Central memory CD4-positive, alpha-beta T cell (primary cell): ENCODE measurements at places on chromosomes 16 and 17.

GRCh38 chr17:81258292-81258691 lies 19.2 kb downstream of the NDUFAF8 start:
- no peak for DNase-seq

- DNase-seq: no peak
These were observed 20.5 kb upstream of the PABPN1L start for GRCh38 chr16:88886845-88887521.

GRCh38 chr17:80644536-80644935 lies 99.9 kb downstream of the RPTOR start:
- no peak for DNase-seq

DNA sequence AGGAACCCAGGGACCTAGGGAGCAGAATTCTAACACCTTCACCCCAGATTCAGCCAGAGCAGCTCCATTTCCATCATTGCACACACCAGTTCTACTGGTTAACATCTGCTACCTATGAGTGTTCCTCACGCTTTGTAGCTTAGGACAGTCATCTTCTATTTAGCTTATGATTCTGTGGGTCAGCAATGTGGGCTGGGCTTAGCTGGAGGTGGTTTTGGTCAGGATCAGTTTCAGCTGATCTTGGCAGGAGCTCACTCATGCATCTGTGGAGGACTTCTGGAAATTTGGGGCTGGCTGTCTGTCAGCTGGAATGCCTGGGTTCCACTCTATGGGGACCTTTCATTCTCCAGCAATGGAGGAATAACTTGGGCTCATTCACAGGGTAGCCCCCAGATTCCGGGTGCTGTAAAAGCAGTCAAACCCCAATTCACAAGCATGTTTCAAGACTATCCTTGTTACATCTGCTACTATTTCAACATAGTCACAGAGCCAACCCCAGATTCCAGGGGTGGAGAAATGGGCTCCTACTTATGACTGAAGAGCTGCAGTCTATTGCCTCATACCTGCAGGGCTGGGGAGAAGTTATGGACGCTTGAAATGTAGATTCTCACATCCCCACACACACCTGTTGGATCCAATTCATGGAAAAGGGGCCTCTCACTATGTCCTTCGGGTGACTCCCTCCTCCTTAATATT lies 3.4 kb upstream of the HP start:
- DNase-seq: no peak

DNA sequence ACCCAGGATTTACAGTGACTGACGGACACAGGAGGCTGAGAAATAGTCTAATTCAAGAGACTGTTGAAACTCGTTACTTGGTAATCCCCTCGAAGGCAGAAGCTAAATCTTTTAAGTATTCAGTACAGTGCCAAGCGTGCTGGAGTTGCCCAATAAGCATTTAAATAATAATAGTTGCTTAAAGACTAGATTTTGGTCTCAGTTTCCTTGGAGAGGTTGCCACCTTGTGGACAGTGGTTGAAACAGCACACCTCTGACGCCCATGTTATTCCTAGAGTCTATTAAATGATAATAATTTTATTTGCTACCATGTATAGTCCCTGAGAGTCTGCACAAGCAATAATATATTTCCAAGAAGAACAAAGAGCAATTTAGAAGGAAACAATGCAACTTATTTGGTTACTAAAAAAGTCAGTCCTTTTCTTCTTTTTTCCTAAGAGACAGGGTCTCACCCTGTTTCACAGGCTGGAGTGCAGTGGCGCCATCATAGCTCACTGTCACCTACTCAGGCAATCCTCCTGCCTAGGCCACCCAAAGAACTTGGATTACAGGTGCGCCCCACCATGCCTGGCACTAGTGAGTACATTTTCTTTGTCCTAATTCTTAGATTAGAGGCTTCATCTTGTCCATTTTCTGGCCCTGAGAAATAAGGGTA lies 138.0 kb upstream of the NUDT7 start:
- peak; percentile 18 for DNase-seq

DNA sequence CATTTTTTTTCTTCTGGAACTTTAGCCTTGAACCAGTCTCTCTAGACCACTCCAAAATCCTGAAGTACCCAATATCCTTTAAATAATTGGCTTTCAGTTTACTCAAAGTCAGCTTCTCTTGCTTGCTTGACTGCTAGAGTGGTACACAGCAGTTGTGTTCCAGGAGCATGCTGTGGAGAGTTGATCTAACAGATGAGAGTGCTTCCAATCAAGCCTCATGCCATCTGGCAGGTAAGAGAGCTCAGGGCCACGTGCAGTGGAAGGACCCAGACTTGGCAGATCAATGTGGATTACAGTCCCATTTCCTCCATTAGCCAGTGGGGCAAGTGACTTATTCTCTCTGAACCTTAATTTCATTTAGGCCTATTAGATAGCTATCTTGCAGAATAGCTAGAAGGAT lies 15.7 kb downstream of the CNEP1R1 start:
- no peak for DNase-seq

DNA sequence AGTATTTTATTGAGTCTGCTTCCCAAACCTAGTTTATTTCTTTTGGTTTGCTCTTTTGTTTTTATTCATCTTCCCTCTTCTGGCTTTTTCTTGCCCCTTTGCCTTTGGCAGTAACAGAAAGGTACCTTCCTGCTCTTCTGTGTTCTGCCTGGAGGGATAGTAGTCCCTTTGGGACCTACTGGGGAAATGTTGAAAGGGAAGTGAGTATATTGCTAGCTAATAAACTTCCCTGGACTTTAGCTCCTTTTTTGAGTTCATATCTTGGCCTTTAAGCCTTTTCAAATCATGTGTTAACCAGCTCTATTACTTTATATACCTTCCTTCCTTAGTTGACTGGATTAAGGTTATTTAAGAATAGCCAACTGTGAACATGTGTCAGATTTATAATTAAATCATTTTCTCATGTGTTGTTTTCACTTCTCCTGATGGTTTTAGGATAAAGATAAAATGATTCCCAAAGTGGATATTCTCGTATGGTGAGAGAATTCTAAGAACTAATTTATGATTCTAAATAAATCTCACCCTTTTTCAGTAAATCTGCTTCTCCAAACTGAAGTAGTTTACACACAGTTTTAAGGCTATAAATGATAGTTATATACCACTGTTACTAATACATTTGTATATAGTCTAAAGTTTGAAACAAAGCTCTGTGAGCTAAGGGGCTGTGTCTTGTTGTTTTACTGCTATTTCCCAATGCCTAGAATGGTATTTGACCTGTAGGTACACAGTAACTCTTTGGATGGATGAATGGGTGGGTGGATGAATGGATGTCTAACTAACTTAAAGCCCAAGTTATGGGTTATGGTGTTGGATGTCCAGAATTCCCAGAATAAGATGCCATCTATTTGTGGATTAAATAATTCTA lies 45.7 kb downstream of the OMG start:
- DNase-seq: no peak

DNA sequence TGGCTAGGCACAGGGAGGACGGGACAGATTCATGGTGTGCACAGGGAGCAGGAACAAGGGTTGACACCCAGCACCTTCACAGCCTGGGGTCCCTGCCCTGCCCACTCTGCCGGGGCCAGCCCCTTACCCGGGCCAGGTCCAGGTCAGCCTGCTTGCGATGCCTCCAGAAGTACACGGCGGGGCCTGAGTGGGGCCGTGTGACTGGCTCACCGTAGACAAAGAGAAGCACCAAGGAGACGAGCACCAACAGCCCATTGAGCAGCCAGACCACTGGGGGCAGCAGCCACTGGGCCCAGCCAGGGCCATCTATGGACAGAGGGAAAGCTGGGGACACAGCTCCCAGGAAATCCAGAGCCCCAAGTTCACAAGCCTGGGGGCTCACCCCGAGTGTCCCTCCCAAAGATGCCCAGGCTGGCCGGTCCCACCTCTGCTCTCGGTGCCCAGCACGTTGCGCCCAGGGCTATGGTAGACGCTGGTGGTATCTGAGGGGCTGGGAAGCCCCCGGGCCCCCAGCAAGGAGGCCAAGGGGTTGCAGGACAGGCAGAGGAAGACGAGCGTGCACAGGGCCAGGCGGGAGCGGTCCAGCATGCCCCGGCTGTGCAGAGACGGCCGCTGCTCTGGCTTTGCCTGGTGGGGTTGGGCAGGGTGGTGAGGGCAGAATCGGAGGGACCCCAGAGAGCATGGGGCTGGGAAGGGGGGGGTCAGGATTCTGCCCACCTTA lies 19.8 kb downstream of the SREBF1 start:
- no peak for DNase-seq

DNA sequence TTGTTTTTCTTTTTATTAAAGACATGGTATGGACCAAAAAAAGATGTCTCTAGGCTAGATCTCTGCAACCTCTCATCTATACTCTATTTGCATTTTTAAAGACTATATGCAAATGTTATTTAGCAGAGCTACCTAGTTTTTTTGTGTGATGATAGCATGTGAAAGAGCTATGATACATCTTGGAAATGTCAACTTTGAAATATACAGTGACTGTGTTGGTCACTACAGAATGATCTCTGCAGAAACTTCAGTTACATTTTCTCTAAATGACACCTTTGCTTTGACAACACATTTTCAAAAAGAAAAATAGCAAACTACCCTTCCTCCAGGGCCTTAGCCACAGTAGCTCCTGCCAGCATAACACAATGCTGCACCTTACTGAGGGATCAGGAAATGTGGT lies 86.6 kb downstream of the PRKCB start:
- DNase-seq: no peak

DNA sequence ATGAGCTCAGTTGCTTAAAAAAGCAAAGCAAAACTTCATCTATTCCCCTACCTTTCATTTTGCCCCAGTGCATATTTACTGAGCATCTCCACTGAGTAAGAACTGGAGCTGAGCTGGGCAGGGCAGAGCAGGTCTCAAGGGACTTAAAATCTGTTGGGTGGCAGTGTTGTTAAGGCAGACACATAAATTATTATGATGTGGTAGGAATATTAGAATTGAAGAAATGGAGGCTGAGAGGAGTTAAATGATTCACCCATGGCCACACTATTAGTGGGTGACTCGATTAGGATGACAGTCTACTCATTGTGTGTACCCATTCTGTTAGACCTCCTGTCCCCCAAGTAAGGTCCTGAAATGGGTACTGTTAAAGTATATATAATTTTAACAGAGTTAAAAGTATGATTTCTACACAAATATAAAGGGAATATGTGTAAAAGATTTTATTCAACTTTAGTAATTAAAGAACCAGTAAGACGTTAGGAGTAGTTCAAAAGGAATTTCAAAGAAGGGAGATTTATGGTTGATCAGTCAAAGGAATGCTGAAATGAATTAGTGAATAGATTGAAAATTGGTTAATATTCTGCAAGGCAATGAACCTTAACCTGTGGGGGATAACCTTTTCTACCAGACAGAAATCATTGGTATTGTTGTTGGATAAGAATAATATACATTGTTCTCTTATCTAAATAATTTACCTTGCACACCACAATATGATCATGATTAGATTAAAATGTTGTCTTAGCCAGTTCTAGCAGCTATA lies 17.5 kb downstream of the ITGB3 start:
- DNase-seq: no peak

DNA sequence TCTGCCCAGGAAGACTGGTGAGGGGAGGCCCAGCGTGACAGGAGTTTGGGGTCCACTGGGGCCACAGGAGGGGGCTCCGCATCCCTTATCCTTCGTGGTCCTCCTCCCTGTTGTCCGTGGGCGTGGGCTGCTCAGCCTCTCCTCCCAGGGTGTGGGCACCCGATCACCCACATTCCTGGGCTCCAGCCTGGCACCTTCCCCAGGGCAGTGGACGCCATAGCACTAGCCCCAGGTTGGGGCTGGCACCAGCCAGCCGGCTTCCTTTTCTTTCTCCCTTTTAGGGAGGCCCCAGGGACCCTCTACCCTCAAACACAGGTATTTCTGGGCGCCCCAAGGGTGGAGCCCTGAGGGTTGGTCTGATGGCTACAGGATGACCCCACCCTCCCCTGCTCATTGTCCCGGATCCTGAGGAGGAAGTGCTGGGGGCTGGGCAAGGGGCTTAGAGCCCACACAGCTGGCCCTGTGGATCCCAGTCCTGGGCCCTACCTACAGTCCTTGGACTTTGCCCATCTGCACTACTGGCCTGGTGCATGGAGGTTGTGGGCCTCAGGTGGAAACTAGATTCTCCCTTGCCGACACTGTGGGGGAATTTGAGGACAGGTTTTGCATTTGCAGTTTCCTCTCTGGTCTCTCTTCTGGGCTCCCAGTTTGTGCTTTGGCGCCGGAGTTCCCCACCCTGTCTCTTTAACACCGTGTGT lies 1.1 kb downstream of the KIF1C start:
- no peak for DNase-seq

- no peak for DNase-seq
These were observed 282.9 kb upstream of the N4BP1 start for GRCh38 chr16:48892893-48893292.

DNA sequence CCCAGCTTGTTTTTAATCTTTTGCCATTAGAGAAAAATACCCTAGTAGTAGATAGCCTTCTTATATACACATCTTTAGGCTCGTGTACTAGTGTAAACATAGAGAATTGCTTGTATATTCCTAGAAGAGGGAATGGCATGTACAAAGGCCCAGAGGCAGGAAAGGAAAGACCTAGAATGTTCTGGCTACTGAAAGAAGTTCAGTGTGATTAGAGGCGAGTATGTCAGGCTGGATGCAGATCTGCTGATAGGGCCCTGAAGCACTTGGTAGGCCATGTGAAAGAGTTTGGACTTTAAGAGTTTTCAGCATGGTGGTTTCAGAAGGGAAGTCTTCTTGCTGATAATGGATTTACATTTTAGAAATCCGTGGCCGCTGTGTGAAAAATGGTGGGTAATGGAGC lies 17.4 kb downstream of the CTCF start:
- DNase-seq: no peak

GRCh38 chr16:4373356-4373908 lies 1.8 kb downstream of the VASN start:
- no peak for DNase-seq

DNA sequence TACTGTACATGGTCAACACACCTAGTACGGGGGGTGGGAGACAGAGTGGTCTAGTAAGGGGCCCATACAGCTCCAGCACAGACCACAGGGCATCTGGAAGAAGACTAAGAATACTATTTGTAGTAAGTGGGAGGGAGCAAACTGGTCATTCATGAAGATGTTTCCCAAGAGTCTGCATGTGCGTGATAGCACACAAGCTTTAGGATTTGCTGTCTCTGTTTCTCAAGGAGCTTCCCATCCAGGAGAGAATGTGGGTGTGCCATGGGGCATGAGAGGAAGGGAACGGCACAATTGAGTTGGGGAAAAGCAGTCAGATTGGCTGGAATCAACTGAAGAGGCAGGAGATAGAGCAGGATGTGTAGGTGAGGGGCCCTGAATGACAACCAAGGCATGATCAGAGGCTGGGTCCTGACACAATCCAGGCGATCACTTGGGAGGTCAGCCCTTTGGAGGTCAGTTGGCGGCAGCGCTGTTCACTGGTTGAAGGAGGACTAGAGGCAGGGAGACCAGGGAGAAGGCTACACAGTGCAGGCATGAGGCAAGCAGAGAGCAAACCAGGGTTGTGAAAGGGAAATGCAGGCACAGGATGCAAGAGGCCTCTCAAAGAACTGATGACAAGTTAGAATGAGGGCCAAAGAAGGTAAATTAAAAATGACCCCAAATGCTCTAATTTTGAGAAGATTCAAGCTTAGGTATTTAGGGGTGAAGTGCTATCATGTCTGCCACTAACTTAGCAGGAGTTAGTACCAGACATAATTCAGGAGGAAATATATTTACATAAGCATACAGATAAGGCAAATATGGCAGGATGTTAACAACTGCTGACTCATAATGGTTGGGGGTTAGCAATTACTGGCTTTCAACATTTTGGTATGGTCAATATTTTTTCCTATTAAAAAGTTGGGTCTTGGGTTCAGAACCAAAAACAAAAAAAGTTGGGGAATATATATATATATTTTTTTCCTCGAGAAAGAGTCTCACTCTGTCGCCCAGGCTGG lies 10.3 kb downstream of the UBE2O start:
- no peak for DNase-seq
